ENCODE measurements at places on chromosomes 16 and 17.

DNA sequence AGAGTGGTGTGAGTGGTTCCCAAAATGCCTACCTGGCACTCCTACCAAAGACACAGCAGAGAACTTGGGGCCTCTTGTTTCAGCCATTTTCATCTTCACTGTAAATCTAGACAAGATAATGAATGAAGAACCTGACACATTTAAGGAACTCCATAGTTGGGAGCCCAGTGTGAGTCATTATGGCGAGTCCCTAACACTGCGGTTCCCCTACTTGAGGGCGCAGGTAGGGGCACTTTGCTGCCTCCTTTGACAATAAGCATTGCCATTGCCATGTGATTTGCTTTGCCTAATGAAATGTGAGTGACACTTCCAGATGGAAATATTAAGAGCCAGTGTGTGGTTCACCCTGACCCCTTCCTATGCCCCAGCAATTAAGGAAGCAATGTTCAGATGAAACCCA, 517.6 kb downstream of the MAF start:
- peaks cover 2% of the 10 kb centered on the region for H3K27me3 ChIP-seq
- H3K36me3 ChIP-seq: peaks cover 10% of the 10 kb centered on the region
- peaks cover 47% of the 10 kb centered on the region for H3K4me1 ChIP-seq
- H3K27ac ChIP-seq: peak overlapping the region; percentile 3

DNA sequence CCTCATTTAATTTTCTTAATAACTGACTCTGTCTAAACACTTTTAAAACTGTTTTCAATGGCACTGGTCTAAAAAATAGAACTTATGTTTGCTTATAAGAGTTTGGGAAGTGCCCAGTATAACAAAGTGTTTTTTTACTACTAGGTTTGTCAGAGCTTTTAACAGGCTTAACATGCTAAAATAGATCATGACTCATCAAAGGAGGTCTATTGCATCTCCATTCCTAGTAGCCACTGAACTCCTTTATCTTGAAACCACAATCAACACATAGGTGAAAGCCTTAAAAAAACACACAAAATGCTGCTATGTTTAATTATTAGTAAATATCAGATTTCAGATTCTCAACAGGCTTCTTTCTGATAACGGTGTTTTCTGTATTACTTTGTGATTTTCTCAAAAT, 196.4 kb upstream of the KIF2B start:
- no peak overlapping the region for H3K4me3 ChIP-seq
- no peaks in the 10 kb centered on the region for H3K36me3 ChIP-seq
- no peaks in the 10 kb centered on the region for H3K4me1 ChIP-seq
- H3K27me3 ChIP-seq: no peaks in the 10 kb centered on the region
- no peak overlapping the region for H3K27ac ChIP-seq
- DNase-seq: no peak

- H3K36me3 ChIP-seq: no peaks in the 10 kb centered on the region
- H3K27me3 ChIP-seq: peaks cover 13% of the 10 kb centered on the region
- H3K4me1 ChIP-seq: no peaks in the 10 kb centered on the region
- DNase-seq: no peak
Observed at GRCh38 chr17:77019893-77020379, 120.8 kb upstream of the SEC14L1 start.

DNA sequence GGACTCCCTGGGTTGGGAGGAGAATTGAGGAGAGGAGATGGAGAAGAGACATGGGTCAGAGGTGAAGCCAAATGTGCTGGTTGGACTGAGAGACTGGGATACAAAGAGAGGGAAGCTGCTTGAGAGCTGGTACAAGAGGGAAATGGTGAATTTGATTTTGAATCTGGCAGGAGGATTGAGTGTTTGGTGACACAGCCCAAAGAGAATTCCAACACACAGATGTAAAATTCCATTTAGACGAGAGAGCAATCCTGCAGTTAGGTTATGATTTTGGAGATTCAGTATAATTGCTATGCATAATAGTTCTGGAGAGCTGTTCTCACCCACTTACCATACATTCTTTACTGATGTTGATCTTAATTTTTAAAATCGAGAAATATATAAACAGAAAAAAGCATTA, 57.7 kb downstream of the HSD17B2 start:
- no peak overlapping the region for H3K27ac ChIP-seq
- H3K36me3 ChIP-seq: no peaks in the 10 kb centered on the region
- no peak for DNase-seq
- peaks cover 12% of the 10 kb centered on the region for H3K27me3 ChIP-seq
- no peaks in the 10 kb centered on the region for H3K4me1 ChIP-seq

All from activated T-helper 1 cell treated with anti-CD3 and anti-CD28 coated beads, Interleukin-12 subunit alpha, Interleukin-12 subunit beta, Interleukin-2, Interleukin-4 antibody, amounts not matched to agents 30 ng/mL and 10 ng/mL and 1 ng/mL, durations not matched to agents 14 hours and 24 hours and 36 hours (primary cell).